ENCODE measurements at places on chromosomes 11 and 22. TPM values are rescaled to one million over a fixed set of nuclear protein-coding genes. Genes with fewer than 3 reads are reported as not detected.
A peak's percentile ranks its signal among the peaks of the same experiment; 100 is the strongest.

GRCh38 chr11:64246871-64247728 is at the start of gene PPP1R14B:
Gene PPP1R14B, minus strand, starts transcription at chr11:64246943. Its CDS starts 270 bp downstream, at chr11:64246673.
- DNase-seq, result peak; percentile 85

- no peak for DNase-seq
Measured at GRCh38 chr11:103581760-103582159, 454.7 kb upstream of the DDI1 start.

Gene MUC6
- total RNA-seq, result not detected

- DNase-seq, result no peak
Measured at GRCh38 chr22:49871482-49871881, 17.8 kb downstream of the ZBED4 start.

DNA sequence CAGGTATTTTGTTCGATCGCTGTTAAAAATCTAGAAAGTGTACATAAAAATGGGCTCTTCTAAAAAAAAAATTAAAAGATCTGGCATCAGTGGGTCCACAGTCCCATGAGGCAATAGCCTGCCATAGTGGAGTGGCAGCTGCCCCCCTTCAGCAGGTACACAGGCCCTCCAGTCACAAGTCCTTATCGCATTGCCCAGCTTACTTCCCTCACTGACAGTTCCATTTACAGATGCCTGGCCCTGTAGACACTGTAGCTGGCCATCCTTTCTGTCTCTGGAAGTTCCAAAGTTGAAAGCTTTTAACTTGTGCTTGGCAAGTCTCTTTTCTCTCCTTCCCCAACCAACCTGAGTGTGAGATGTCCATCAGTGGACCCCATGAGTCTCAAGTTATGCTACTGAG is 11.4 kb downstream of the ZNRF3 start:
- no peak for DNase-seq

Gene MRGPRE
- total RNA-seq, result not detected

DNA sequence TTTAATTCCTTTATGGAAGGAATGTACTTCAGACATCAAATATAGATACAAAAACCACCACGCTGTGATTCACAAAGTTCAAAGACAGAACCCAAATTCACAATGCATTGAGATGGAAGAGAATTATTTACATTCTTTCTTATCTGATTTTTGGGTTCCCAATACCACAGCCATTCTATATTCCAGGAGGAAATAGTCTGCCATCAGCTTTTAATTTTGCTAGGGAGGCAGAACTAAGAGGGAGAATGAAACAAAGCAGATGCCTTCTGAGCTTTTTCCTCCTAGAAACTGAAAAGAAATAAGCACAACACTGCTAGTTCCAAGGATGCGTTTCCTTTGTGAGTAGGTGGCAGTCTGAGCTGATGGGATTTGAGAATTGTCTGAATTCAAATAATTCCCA is 283.0 kb upstream of the NARS2 start:
- no peak for DNase-seq

DNA sequence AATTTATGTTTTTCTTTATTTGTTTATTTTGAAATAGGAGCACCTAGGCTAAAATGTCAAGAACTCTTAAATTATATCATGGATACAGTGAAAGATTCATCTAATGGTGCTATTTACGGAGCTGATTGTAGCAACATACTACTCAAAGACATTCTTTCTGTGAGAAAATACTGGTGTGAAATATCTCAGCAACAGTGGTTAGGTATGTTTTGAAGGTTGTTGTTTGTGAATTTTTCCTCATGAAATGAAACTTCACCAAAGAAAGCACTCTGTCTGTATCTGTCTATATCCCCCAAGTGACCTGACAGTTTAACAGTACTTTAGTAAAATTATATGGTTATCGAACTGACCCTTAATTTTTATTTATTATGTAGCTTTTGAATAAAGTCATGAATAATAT is 12.8 kb downstream of the ATM start:
- DNase-seq, result no peak

GRCh38 chr22:38943201-38943600 is 14.2 kb upstream of the APOBEC3A start:
- no peak for DNase-seq
